ENCODE measurements at places on chromosomes 16 and 17. TPM values are rescaled to one million over a fixed set of nuclear protein-coding genes. Genes with fewer than 3 reads are reported as not detected.

DNA sequence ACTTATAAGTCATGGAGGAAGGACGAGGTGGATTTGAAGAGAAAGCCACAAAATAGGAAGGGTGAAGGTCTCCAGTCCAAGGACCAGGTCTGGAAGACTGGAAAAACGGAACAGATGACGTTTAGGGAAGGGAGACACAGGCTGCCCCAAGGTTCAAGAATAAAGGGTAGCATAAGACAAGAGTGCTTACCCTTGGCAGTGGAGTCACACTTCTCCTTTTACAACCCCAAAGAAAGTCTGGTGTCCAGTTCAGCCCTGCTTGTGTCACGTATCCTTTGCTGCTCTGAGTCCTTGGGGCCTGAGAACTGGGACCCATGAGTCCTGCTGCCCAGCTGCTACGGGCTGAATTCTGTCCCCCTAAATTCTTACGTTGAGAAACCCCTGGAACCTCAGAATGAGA, 13.0 kb upstream of the GGA2 start:
- H3K27ac ChIP-seq, result no peak overlapping the region
- no peaks in the 10 kb centered on the region for H3K4me1 ChIP-seq
- H3K36me3 ChIP-seq, result peaks cover 64% of the 10 kb centered on the region
- no peak overlapping the region for H3K4me3 ChIP-seq
- no peaks in the 10 kb centered on the region for H3K27me3 ChIP-seq

- H3K27ac ChIP-seq, result no peak overlapping the region
These were observed 8.0 kb downstream of the IL32 start for GRCh38 chr16:3073448-3073847.

DNA sequence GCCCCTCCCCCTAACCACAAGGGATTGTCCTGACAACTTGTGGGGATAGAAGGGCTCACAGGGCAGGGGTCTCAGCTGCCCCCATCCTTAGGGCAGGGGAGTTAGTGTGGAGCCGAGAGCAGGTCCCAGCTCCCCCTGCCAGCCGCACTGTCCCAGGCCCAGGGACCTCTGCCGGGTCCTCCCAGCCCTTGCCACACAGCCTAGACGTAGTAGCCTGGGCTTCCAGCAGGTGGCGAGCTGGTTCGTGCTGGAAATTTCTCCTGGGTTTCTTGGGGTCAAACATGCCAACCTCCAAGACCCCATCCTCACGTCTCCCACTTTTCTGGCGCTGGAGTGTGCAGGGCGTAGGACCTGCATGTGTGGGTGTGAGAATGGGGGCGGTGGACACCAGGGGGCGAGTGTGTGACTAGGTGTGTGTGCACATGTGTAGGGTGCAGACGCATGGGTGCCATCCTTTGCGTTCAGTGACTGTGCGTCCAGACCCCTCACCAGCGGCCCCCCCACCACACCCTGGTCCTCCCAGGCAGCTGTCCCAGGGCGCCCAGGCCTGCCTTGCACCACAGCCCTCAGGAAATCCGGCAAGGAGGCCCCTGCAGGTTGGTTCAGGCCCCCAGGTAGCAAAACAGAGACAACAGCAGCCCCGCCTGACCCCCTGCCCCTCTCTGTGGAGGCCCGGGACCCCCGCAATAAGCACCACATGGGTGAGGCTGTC, 29.5 kb downstream of the SBK1 start:
- H3K27me3 ChIP-seq, result no peaks in the 10 kb centered on the region
- no peak overlapping the region for H3K4me3 ChIP-seq
- no peak overlapping the region for H3K27ac ChIP-seq
- peaks cover 15% of the 10 kb centered on the region for H3K36me3 ChIP-seq
- H3K4me1 ChIP-seq, result no peaks in the 10 kb centered on the region

- H3K36me3 ChIP-seq, result peaks cover 2% of the 10 kb centered on the region
- no peak overlapping the region for H3K27ac ChIP-seq
- peak; percentile 80 for DNase-seq
- peaks cover 17% of the 10 kb centered on the region for H3K4me1 ChIP-seq
- no peak overlapping the region for H3K4me3 ChIP-seq
These were observed 43.3 kb downstream of the HAPSTR1 start for GRCh38 chr16:9134739-9135138.

The NOG gene
- total RNA-seq, result 1.1 TPM

The CCDC78 gene
- total RNA-seq, result 20.8 TPM

GRCh38 chr17:740240-741017, 8.0 kb downstream of the TLCD3A start:
- H3K4me1 ChIP-seq, result no peaks in the 10 kb centered on the region
- no peaks in the 10 kb centered on the region for H3K27me3 ChIP-seq
- no peak overlapping the region for H3K27ac ChIP-seq
- H3K36me3 ChIP-seq, result peaks cover 69% of the 10 kb centered on the region
- no peak for DNase-seq

DNA sequence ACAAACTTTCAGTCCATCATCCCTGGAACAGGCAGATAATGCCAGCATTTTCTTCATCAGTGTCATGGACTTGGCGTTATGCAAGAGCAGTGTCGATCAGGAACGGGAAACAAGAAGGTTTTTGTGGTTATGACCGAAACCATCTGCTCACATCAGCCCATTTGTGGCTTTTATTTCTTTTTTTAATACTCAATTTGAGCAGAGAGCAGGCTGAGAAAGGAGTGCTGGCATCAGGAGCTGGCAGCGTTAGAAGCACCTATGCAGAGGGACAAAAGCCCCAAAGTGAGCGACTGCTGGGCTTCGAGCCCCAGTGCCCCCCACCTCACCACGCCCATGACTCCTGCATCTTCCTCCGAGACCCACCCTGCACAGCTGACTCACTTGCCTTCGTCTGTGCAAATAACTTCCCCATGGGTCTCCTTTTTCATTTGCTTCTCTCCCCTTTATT, 16.2 kb upstream of the CD300E start:
- no peaks in the 10 kb centered on the region for H3K36me3 ChIP-seq
- no peak overlapping the region for H3K27ac ChIP-seq
- H3K27me3 ChIP-seq, result peaks cover 9% of the 10 kb centered on the region
- no peak overlapping the region for H3K4me3 ChIP-seq

The CETP gene
- not detected for total RNA-seq

DNA sequence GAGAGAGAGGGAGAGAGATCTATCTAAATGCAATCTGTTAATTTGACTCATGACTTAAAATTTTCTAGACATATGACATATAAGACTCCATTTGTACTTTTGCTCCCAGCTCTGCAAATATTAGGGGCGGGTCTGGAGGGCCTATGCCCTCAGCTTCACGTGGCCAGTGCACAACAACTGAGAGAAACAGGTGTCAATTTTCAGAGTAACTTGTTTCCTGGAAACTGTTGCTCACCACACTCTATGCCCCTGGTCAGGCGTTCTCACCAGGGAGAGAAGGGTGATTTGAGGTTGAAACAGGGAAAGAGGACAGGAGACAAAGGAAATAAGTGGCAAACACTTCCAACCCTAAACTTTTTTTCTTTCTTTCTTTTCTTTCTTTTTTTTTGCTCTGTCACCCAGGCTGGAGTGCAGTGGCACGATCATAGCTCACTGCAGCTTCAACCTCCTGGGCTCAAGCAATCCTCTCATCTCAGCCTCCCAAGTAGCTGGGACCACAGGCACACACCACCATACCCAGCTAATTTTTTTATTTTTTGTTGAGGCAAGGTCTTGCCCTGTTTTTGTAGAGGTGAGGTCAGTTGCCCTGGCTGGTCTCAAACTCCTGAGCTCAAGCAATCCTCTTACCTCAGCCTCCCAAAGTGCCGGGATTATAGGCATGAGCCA, 270.0 kb downstream of the SLC39A11 start:
- H3K4me1 ChIP-seq, result no peaks in the 10 kb centered on the region
- H3K27me3 ChIP-seq, result no peaks in the 10 kb centered on the region
- peaks cover 32% of the 10 kb centered on the region for H3K36me3 ChIP-seq
- DNase-seq, result no peak
- no peak overlapping the region for H3K4me3 ChIP-seq

- no peaks in the 10 kb centered on the region for H3K27me3 ChIP-seq
- peaks cover 2% of the 10 kb centered on the region for H3K36me3 ChIP-seq
These were observed 408.9 kb downstream of the PMP22 start for GRCh38 chr17:14856176-14856575.

GRCh38 chr16:85113913-85114312, 1.6 kb upstream of the CIBAR2 start:
- H3K27me3 ChIP-seq, result no peaks in the 10 kb centered on the region
- H3K4me3 ChIP-seq, result no peak overlapping the region
- no peak for DNase-seq
- H3K36me3 ChIP-seq, result no peaks in the 10 kb centered on the region
- peaks cover 10% of the 10 kb centered on the region for H3K4me1 ChIP-seq
- H3K27ac ChIP-seq, result no peak overlapping the region

The ZNF594 gene
- 9.5 TPM for total RNA-seq

GRCh38 chr16:89864527-89864820, 8.9 kb upstream of the TCF25 start:
- peaks cover 21% of the 10 kb centered on the region for H3K36me3 ChIP-seq
- no peak for DNase-seq
- H3K4me3 ChIP-seq, result no peak overlapping the region
- no peaks in the 10 kb centered on the region for H3K4me1 ChIP-seq
- H3K27ac ChIP-seq, result no peak overlapping the region

GRCh38 chr16:66222756-66223155, 143.7 kb upstream of the CDH5 start:
- H3K4me1 ChIP-seq, result 0 out of 2 replicates have a peak, but pooled peaks cover 3% of the 10 kb centered on the region
- no peak overlapping the region for H3K27ac ChIP-seq
- DNase-seq, result no peak
- H3K4me3 ChIP-seq, result no peak overlapping the region

The MSI2 gene
- 79.9 TPM for total RNA-seq

GRCh38 chr17:53133876-53134275, 688.9 kb upstream of the KIF2B start:
- H3K4me3 ChIP-seq, result no peak overlapping the region
- H3K27ac ChIP-seq, result no peak overlapping the region
- no peaks in the 10 kb centered on the region for H3K27me3 ChIP-seq

DNA sequence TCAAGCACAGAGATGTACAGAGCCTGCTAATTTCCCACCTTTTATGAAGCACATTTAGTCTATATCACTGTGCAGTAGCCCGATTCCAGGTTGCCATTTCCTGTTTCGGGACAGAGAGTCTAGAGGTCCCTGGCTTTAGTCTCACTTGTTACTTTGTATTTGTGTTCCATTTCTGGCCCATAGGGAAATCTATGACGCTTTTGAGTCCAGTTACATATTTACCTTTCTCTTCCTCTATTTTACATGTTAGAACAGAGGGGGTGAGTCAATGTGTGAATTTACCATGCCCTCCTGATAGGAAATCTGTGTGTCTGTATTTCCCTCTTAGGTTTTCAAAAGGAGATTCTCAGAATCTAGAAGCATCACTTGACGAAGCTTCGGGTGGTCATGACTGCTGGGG, 227.1 kb upstream of the ZFHX3 start:
- no peak overlapping the region for H3K27ac ChIP-seq
- DNase-seq, result no peak
- peaks cover 5% of the 10 kb centered on the region for H3K36me3 ChIP-seq
- H3K4me3 ChIP-seq, result no peak overlapping the region
- H3K4me1 ChIP-seq, result no peaks in the 10 kb centered on the region
- no peaks in the 10 kb centered on the region for H3K27me3 ChIP-seq

DNA sequence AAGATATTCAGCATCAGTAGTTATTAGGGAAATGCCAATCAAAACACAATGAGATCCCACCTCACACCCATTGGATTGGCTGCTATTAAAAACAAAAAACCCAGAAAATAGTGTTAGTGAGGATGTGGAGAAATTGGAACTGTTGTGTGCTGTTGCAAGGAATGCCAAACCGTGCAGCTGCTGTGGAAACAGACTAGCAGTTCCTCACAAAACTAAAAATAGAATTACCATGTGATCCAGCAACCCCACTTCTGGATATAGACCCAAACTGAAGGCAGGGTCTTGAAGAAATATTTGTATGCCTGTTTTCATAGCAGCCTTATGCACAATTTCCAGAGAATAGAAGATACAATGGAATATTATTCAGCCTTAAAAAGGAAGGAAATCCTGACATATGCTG, 46.0 kb downstream of the FOXK2 start:
- no peak for DNase-seq
- no peak overlapping the region for H3K27ac ChIP-seq
- H3K36me3 ChIP-seq, result peaks cover 35% of the 10 kb centered on the region
- H3K4me1 ChIP-seq, result peaks cover 23% of the 10 kb centered on the region
- no peaks in the 10 kb centered on the region for H3K27me3 ChIP-seq

DNA sequence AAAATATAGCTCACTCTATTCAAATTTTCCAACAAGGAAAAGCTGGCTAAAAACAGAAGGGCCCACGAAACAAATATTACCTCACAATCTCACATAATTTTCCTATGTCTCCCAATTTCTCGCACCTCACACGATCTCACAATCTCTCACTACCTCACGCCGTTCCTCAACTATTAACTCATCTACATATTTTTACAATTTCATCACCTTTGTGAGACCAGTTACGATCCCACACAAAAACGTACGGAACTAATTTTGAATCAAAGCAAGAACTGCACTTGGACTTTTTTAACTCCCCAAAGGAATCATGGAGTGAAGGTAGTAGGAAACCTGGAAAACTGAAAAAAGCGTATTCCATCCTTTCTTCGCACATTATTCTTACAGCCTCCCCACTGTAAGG, 1.1 kb downstream of the CBX1 start:
- no peaks in the 10 kb centered on the region for H3K36me3 ChIP-seq
- H3K4me3 ChIP-seq, result peak overlapping the region; percentile 87
- H3K4me1 ChIP-seq, result peaks cover 11% of the 10 kb centered on the region
- DNase-seq, result no peak
- peak overlapping the region; percentile 97 for H3K27ac ChIP-seq
- peaks cover 5% of the 10 kb centered on the region for H3K27me3 ChIP-seq

DNA sequence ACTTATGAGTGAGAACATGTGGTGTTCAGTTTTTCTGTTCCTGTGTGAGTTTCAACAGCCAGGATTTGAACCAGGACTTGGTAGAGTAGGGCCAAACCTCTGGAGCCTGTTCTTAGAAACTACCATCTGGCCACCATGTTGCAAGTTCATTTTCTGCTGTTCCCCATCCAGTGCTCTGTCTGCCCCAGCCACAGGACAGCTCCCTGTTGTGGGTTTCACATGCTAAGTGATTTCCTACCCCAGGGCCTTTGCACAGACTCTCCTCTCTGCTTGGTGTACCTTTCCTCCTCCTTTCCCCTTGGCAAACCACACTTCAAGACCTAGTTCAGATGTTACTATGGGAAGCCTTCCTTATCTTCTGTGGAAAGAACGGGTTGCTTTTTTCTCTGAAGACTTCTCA, 79.5 kb downstream of the HS3ST4 start:
- peaks cover 10% of the 10 kb centered on the region for H3K4me1 ChIP-seq
- no peak for DNase-seq
- H3K4me3 ChIP-seq, result no peak overlapping the region
- no peak overlapping the region for H3K27ac ChIP-seq
- H3K36me3 ChIP-seq, result no peaks in the 10 kb centered on the region
- H3K27me3 ChIP-seq, result no peaks in the 10 kb centered on the region

GRCh38 chr17:27453471-27453870, 2.8 kb upstream of the KSR1 start:
- no peak for DNase-seq
- H3K36me3 ChIP-seq, result no peaks in the 10 kb centered on the region
- peaks cover 22% of the 10 kb centered on the region for H3K4me1 ChIP-seq
- H3K27me3 ChIP-seq, result peaks cover 12% of the 10 kb centered on the region
